ENCODE measurements at places on chromosomes 5 and 9. TPM values are rescaled to one million over a fixed set of nuclear protein-coding genes. Genes with fewer than 3 reads are reported as not detected.

TOR2A gene
- total RNA-seq, result 8.5 TPM

ZBED3 gene
- 0.04 TPM for total RNA-seq

TYRP1 gene
- not detected for total RNA-seq

GPR150 gene
- total RNA-seq, result 0.61 TPM

SELENOP gene
- total RNA-seq, result not detected

Data from activated T-helper 17 cell treated with anti-CD3 and anti-CD28 coated beads, Interleukin-2, amount 50 U/mL, for 72 hours (primary cell).